HEK293T (cell line): ENCODE measurements at places on chromosomes 16 and 17.
A peak's percentile ranks its signal among the peaks of the same experiment; 100 is the strongest.

GRCh38 chr17:49439305-49439672, 24.6 kb upstream of the PHB1 start:
- DNase-seq: no peak

GRCh38 chr16:57663436-57663835, 4.7 kb upstream of the ADGRG3 start:
- DNase-seq: no peak

DNA sequence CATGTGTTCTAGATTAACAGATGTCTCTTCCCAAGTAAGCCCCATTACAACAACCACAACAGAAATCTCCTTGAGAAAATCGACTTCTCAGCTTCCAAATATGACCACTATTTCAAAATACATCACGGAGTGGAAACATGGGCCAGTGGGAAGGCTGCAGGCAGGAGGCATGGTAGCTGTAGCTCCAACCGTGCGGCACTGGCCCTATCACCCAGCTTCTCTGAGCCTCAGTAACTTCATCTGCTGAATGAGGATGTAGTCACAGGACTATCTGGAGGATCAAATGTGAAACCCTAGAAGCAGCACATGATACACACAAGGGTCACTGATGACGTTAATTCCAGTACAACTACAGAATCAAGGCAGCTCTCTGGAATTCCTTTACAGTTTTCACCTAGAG, 112.2 kb downstream of the VPS53 start:
- no peak for DNase-seq

DNA sequence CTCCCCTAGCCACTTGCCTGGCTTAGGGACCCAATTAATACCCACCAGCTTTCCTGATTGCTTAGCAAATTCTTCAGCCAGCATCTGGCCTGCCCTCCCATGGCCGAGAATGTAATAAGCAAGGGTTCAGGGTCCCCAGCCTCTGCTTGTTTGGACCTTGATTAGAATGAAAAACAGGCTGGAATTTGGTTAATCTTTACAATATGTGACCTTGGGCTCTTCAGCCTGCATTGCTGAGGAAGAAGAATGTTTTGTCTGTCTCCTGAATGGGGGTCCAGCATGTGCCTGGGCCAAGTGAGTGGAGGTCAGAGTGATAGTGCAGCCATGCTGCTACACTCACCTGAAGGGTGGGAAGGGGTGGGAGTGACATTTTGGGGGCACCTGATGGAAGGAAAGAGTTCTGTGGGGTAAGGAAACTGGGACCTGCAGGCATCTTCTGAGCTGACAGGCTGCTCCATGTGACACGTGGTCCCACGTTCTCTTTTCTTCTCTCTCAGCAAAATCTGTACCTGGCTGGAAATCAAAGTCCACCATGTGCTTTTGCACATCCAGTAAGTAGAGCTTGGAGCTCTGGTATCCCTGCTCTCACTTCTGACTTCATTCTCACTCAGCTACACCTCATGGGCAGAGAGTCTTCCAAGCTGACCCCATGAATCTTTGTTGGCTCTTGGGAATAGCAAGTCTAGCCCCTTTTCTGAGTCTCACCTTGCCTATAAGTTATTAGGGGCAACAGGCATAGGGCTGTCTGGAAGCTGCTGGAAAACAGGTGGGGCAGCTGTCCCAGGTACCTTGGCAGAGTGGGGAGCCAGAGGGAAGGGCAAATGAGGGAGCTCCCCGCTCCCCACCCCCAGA, 5.3 kb downstream of the TMEM106A start:
- DNase-seq: no peak

DNA sequence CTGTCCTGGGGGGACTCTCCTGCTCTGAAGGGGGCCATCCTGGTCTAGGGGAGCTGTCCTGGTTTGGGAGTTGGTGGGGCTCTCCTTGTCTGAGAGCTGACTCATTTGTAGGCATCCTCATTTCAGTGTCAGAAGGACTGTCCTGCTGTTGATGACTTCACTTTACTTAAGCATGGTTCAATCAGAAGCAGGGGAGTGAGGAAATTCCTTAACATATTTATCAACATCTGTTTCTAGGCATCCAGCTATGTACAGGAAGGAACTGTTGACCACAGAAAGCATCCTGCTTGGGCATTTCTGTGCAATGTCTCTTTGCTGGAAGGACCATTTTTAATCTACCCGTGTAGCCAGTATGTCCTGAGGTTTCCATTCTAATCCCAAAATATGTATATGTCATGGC, 502.7 kb upstream of the HSBP1 start:
- no peak for DNase-seq

DNA sequence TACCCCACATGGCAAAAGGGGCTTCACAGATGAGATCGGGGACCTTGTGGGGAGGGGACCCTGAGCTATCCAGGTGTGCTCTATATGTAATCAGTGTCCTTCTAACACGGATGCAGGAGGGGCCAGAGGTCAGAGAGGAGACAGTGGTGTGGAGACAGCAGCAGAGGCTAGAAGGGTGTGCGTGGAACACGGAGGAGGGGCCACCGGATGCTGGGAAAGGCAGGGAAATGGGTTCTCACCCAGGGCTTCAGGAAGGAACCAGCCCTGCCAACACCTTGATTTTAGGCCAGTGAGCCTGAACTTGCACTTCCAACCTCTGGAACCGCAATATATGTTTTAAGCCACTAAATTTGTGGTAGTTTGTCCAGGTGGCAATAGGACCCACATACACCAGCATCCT, 4.6 kb upstream of the SLC38A8 start:
- no peak for DNase-seq

GRCh38 chr17:80862481-80862961, 129.1 kb upstream of the CHMP6 start:
- no peak for DNase-seq

GRCh38 chr17:40541873-40542557, 23.3 kb downstream of the CCR7 start:
- DNase-seq: no peak

DNA sequence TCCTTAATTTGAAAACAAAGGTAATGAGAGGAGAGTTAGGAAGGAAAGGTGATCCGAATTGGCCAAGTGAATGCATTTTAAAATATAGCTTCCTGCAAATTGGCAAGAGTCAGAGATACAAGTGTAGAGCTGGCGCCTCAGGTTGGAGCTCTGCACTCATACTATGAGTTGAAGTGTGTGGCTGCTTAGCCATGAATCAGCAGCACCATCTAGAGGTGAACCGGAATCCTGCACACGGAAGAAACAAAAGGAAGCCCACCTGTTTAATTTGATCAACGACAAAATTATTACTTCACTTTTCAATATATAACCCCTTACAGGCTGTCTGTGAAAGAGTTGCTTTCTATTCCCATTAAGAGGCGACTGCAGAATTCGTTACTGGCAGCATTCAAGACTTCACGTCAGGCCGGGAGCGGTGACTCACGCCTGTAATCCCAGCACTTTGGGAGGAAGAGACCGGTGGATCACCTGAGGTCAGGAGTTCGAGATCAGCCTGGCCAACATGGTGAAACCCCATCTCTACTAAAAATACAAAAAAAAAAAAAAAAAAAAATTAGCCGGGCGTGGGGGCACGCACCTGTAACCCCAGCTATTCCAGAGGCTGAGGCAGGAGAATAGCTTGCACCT, 1253.7 kb upstream of the CDH8 start:
- peak; percentile 42 for DNase-seq

DNA sequence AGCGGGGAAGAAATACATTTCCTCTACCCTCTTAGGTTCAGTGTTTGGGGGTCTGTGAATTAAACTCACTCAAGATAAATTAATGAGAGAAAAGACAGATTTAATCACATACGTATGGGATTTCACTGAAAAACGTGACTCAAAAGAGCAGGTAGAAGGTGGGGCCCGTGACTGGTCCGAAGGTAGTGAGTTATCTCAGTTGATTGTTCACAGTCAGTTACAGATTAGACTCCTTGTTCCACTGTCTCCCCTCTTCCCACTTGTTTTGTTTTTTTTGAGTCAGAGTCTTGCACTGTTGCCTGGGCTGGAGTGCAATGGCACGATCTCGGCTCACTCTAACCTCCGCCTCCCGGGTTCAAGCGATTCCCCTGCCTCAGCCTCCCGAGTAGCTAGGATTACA, 301.2 kb downstream of the SEC14L1 start:
- no peak for DNase-seq

GRCh38 chr16:27431773-27432532, 30.0 kb downstream of the IL21R start:
- peak; percentile 5 for DNase-seq

- no peak for DNase-seq
These were observed 102.8 kb upstream of the SMIM36 start for GRCh38 chr17:55614061-55614460.

DNA sequence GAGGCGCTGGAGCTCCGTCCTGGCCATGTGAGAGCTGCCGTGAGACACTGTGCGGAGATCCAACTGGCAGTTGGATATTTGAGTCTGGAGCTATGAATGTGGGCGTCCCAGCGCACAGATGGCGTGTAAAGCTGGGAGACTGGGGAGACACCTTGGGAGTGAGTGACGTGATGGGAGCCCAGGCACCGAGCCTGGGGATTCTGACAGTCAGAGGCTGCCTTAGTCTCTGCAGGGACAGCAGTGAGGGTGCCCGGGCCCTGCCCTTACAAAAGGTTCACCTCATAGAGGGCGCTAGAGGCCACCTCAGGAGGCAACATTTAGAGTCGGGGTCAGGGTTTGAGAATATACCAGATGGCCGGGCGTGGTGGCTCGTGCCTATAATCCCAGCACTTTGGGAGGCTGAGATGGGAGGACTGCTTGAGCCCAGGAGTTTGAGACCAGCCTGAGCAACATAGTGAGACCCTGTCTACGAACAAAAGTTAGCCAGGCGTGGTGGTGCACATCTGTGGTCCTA, 194.1 kb upstream of the GSE1 start:
- no peak for DNase-seq

DNA sequence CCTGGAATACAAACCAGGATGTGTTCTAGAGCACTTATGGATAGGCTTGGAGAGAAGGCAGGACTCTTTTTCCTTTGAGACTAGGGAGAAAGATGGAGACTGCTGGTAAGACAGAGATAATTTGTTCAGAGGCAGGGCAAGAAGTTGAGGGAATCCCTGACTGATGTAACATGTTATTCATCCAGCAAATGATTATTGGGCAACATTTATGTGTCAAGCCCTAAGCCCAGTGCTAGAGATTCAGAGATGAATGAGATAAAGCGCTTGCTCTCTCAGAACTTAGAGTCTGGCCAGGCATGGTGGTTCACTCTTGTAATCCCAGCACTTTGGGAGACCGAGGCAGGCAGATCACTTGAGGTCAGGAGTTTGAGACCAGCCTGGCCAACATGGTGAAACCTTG, 47.8 kb upstream of the NUFIP2 start:
- no peak for DNase-seq

- DNase-seq: no peak
These were observed 31.9 kb downstream of the KIFC3 start for GRCh38 chr16:57770361-57770760.

GRCh38 chr17:76635659-76636360, 7.7 kb downstream of the ST6GALNAC1 start:
- no peak for DNase-seq

GRCh38 chr16:48082516-48082915, 73.3 kb downstream of the ABCC12 start:
- no peak for DNase-seq

GRCh38 chr16:53123747-53124146, 69.0 kb downstream of the CHD9 start:
- DNase-seq: no peak

DNA sequence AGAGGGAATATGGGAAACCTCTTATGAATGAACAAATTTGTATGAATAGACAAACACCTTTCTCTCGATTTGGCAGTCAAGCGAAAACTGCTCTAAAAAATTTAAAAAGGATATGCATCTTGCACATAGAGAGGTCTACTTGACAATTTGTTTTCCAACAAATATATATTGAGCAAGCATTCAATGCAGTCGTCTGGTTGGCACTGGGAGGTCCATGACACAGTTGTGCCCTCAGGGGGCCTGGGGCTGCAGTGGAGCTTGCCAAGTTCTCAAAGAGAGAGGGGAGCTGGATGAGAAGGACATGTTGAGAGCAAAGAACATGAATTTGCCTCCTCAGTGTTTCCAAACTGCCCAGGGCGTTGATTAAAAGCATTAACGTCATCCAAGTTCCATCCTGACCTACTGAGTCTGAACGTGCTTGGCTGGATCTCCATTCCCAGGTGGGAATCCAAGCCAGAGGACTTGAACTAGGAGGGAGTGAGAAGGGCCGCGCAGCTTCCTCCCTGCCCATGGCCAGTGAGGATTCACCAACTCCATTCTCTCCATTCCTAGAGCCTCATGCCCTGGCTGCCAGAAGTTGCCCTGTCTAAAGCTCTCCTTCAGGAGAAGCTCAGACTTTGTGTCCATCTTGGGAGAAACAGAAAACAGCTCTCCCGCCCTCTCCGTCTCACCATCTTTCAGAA, 24.5 kb downstream of the TBX2 start:
- DNase-seq: no peak

DNA sequence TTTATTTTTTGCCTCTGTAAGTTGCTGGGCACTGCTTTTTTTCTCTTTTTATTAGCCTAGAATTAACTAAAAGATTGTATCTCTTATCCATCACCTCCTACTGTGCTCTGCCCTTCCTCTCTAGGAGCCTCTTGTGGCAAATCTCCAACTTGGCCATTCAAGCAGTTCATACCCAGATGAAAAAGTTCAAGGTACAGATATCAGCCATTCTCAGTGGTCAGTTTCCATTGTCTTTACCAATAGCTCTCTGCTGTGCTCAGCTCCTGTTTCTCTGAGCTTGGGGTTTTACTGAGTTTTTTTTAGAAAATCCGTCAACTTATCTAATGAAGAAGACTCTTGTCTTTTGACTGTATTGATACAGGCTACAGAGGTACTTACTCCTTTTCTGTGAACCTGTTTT, 15.6 kb downstream of the MOSMO start:
- no peak for DNase-seq

DNA sequence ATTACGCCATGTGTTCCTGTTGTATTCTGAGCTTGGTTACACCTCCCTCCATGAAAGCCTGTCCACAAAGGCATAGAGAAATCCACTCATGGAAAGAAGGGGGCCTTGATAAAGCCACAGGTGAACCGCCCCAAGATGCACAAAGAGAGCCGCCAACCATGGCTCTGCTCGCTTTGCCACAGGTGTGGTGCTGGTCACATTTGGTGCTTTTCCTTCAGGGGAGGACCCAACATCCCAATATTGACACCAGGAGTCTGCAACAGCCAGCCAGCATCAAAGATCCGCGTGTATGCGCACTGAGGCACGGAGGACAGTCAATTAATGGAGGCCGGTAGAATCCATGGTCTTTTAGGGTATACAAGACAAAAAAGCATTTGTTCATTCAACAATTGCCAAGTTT, 7.3 kb downstream of the ABCA3 start:
- DNase-seq: no peak

GRCh38 chr17:66304304-66305174, 2.1 kb downstream of the PRKCA start:
- peak; percentile 11 for DNase-seq

GRCh38 chr17:73052923-73053322, 39.6 kb downstream of the SLC39A11 start:
- no peak for DNase-seq
